CD4-positive, alpha-beta T cell treated with Interleukin-1 beta for 1 hour (primary cell): ENCODE measurements at places on chromosomes 16 and 17.

GRCh38 chr17:78675836-78676235, 98.6 kb upstream of the DNAH17 start:
- DNase-seq = no peak

GRCh38 chr16:30786936-30787612, at the start of gene ZNF629:
Gene ZNF629, minus strand, starts transcription at chr16:30787205. Its CDS starts 2,723 bp downstream, at chr16:30784482.
- DNase-seq = peak; percentile 37

GRCh38 chr16:85955566-85955965, 56.6 kb downstream of the IRF8 start:
- no peak for DNase-seq

GRCh38 chr16:31874366-31875111, 932 bp downstream of the ZNF267 start:
- peak; percentile 62 for DNase-seq
